ENCODE measurements at places on chromosomes 11 and 22.

DNA sequence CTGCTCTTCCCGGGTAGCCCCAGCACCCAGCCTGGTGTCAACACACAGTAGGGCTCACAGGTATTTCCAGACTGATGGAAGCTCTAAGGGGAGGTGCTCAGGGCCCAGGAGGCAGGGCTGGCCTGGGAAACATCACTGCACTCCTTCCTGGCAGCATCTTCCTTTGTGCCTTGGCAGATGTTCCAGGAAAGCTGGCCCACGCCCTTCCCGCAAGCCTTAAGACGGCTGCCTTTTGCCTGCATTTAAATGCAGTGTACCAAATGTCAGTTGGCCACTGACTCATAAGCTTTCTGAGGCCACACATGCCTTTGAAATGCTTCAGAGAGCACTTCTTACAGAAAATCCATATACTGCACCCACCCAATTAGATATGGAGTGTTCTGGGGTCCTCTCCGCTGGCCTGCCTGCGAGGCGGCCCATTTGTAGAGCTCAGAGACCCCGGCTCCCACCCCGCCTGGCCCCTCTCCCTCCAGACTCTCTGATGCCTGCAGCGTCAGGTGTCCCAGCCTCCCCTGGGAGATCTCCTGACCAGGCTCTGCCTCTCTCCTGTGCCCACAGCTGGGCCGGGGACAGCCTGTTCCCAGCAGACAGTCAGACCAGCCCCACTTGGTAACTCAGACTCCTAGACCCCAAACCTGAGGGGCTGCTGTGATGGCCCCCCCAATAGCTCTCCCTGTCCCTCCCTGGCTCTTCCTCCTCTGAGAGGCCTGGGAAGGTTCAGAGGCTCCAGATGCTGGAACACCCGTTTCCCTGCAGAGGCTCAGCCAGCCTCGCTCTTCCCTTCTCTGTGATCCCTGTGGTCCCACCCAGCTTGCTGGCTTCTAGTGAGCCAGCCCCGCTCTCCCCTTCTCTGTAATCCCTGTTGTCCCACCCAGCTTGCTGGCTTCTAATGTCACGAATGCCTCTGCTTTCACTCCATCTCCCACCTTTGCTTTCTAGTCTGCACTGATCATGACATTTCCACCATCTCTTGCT lies 47.6 kb upstream of the THY1 start:
- H3K27ac ChIP-seq: no peak overlapping the region
- no peaks in the 10 kb centered on the region for H3K27me3 ChIP-seq
- H3K4me1 ChIP-seq: no peaks in the 10 kb centered on the region

DNA sequence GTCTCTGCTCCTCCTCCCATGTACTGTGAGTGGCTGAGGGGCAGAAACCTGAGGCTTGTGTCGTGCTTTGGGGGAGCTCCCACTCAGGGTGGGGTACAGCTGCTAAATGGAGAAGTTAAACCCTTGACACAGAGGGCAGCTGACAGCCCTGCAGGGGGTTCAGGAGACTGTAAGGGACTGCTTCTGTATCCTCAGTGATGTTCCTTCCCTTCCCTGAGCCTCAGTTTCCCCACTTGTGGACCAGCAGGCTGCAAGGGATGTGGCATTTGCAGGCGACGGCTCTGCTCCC lies 15.6 kb downstream of the SYNGR1 start:
- peaks cover 17% of the 10 kb centered on the region for H3K4me1 ChIP-seq
- H3K4me3 ChIP-seq: no peak overlapping the region
- H3K27ac ChIP-seq: no peak overlapping the region
- DNase-seq: no peak

GRCh38 chr11:78560153-78560552 lies 14.5 kb downstream of the NARS2 start:
- H3K27ac ChIP-seq: no peak overlapping the region
- H3K36me3 ChIP-seq: peaks cover 2% of the 10 kb centered on the region

- H3K27me3 ChIP-seq: no peaks in the 10 kb centered on the region
- no peak overlapping the region for H3K4me3 ChIP-seq
- H3K4me1 ChIP-seq: peaks cover 18% of the 10 kb centered on the region
- peak; percentile 85 for DNase-seq
These were observed 837 bp upstream of the PLAAT5 start for GRCh38 chr11:63491636-63492372.

All from Caco-2 (cell line).